ENCODE measurements at places on chromosomes 1 and 21.

DNA sequence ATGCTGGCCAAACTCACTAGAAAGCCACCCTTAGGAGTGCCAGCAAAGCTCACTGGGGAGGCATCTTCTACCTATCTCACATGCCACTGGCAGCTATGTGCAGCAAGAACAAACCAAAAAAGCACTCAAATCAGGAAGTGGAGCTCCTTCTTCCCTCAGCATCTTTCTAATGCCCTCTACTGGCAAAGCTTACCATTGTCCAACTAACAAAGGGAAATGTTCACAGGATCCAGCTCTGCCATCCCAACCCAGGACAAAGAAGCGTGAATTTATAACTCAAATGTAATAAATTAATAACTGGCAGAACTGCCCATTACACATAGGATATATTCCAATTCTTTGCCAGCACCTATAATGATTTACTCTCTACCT is 38.9 kb downstream of the LEPR start:
- no peak for DNase-seq

DNA sequence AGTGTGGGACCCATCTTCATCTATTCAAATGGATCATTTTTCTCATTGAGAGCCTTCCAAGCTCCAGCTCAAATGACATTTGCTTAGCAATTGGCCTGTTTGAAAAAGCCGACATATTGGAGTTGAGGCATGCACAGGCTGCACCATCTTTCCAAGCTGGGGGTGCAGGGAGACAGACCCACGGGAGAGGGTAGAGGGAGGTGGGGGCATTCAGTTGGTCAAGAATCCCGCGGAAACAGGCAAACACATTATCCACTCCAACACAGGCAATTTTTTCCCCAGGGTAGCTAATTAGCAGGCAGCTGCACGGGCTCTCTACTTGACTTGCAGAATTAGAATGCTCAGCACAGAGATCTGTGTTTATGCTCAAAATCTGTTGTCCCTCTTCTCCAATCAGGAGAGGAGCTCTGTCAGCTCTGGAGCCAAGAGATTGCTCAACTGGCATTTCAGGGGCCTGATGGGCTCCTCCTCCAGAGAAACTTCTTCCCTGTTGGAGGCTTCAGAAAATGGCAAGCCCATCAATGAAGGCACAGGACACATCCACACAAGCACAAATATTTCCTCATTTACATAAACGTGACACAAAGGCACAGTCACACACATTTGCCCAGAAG is 267.8 kb downstream of the FOXD2 start:
- DNase-seq, result no peak

GRCh38 chr1:198072177-198072576 is 84.6 kb upstream of the NEK7 start:
- DNase-seq, result no peak

DNA sequence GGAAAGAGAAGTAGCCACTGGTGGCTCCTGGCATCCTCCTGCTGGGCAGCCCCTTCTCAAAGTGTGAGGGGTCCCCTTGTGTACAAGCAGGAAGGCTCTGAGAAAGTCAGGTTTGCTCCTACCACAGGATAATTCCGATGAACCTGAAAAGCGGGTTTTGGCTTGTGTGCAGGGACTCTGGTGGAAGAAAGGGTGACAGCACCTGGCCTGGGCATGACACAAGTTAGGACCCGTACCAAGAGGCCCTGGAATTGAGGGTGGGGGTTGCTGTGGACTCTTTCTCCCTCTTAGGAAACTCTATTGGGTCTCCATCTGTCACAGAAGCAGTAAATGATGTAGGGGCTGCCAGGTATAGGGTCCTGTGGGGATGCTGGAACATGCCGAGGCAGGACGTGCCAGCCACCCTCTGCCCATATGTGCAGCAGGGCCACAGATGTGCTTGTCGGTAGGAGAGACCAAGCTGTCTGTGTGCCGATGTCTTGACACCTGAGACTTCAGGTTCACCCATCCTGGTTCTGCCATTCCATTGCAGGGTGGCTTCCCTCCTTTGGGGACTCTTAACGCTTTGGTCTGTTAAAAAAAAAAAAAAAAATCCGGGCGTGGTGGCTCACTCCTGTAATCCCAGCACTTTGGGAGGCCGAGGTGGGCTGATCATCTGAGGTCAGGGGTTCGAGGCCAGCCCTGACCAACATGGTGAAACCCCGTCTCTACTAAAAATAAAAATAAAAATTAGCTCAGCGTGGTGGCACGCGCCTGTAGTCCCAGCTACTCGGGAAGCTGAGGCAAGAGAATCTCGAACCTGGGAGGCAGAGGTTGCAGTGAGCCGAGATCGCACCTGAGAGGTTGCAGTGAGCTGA is 9.8 kb downstream of the C1orf35 start:
- peak; percentile 21 for DNase-seq

- no peak for DNase-seq
Observed at GRCh38 chr1:175252561-175252960, 60.0 kb upstream of the KIAA0040 start.

GRCh38 chr1:64033667-64034220 is 169.7 kb upstream of the UBE2U start:
- no peak for DNase-seq

- DNase-seq, result no peak
Observed at GRCh38 chr1:50808296-50808695, 151.8 kb downstream of the FAF1 start.

- no peak for DNase-seq
Observed at GRCh38 chr1:59625384-59625783, 189.4 kb upstream of the HOOK1 start.

DNA sequence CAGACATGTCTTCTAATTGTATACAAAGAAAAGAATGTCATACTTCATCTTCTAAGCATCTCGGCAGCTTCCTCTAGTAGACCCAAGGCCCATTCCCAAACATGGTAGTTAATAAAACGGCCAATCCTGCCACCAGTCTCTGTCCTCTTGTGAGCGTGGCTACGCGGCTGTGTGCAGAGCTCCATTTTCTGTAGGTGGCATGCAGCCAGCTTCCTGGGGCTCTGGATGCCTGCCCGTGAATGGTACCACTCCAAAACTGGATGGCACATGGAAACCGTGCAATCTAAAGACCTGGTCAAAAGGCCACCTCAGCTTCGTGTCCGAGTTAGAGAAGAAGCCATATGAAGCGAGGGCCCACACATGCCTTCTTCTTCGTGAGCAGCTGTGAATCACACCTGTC is 110.7 kb downstream of the SIPA1L2 start:
- DNase-seq, result no peak

DNA sequence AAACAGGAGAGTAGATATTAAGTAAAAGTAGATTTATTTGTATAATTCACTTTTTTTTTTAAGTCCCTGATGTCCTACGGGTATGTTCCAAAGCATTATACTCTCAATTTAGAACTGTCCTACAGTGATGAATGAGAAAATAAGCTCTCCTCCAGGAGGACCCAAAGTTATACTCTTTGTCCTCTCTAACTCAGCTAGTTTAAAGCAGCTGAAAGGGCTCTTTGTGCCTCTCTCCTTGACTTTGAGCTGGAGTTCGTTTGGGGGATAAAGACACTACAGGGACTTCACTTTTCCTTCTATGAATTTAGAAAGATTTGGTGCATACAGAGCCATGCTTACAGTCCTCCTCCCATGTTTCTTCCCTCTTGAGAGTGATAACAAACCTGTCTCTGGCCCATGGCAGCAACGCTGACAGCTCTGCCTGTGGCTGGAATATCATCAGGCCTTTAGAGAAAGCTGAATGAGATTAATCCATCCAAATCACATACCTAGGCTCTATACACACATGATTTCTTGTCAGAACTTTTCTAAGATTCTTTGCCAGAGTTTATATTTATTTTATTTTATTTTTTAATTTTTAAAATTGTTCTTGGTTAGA is 134.3 kb downstream of the PIK3R3 start:
- DNase-seq, result no peak

- no peak for DNase-seq
Observed at GRCh38 chr1:17799642-17800041, 44.5 kb downstream of the ACTL8 start.

GRCh38 chr1:100989306-100990077 is 36.1 kb downstream of the DPH5 start:
- DNase-seq, result no peak

DNA sequence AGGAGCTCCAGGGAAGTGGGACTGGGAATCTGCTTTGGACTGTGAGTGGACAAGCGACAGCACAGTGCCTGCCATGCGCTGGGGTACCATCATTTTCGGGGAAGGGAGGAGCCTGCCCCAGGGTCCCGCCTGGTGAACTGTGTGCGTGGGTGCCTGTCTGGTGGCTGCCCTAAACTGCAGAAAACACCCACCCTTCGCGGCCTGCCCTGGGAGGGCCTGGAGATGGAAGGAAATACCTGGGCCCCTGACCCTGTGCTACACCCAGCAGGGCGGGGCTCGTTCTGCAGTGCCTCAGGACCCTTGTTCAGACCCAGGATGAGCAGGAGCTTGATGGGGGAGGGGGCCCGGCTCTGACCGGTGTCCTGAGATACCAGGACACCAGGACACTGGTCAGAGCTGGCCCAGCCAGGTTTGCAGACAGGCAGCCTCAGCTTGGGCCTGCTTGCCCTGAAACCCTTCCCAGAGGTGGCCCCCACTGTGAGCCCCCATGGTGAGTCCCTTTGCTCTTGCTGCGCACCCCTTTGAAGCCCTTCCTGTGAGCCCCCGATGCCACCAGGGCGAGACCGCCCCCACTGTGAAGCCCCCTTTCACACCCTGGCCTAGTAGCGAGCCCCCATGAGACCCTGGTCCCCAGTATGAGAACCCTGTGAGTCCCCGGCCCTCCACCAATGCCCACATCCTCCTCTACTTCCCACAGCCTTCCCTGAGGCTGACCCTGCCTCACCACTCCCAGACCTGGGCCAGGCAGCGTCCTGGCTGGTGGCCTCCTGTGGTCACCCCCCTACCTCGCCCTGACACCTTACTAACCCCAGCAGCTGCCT is 2.6 kb downstream of the GJC2 start:
- DNase-seq, result no peak

GRCh38 chr1:2288816-2289536 is 60.9 kb downstream of the SKI start:
- no peak for DNase-seq

DNA sequence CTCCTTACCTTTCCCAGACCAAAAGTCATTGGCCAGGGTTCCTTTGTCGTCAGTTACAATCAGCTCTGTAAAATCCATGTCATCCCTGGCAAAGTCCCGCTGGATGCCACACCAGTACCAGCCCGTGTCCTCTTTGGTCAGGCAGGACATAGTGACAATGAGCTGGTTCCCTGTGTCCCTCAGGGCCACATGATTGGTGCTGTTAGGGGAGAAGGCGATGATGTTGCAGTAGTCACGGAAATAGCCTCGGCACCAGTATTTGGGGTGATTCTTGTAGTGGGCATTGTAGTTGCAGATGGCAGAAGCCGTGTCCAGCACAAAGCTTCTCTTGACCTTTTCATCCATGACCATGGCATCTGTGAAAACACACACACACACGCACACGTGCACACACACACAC is 14.8 kb downstream of the ADORA3 start:
- DNase-seq, result no peak

DNA sequence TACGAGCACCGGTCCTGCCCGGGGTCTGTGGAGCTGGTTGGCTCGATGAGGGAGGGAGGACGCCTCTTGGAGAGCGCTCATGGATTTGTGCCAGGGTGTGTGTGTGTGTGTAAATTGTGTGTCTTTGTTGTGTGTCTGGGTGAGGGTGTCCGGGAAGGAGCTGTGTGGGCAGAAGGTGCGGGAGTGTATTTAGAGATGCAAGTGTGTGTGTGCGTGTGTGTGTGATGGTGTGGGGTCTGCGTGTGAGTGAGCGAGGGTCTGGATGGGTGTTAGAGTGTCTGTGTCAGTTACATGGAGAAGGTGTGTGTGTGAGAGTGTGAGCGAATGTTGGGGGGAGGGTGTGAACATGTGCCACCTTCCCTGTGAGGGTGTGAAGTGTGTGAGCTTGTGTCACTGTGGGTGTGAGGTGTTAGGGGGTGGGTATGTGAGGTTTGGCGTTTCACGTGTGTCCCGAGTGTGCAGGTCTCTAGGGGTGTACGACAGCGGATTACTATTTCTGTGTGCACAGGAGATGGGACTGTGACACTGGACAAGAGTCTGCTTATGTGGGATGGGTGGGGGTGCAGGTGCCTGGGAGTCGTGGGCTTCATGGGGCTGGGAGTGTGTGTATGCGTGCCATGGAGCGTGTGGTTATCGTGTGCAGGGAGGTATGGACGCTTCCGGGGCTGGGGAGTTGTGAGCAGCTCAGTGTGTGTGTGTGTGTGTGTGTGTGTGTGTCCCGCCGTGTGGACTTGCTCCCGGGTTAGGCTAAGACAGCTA is 880 bp downstream of the IGSF21 start:
- no peak for DNase-seq

DNA sequence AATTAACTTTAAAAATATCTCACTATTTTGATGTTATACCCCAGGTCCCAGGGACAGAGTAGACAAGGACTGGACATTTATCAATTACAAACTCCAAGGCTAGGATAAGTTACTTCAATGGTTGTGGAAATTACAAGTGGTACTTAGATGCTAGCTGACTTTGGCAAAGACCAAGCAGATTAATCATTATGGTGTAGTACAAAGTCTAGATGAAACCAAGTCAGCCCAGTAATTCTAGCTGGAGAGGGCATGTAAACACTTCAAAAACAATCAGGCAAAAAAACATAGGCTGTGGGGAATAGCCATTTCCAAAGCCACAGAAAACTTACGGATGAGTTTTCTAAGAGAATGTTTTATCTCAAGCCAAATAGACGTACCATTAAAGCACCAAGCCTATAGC is 124.5 kb downstream of the TSEN15 start:
- DNase-seq, result no peak

DNA sequence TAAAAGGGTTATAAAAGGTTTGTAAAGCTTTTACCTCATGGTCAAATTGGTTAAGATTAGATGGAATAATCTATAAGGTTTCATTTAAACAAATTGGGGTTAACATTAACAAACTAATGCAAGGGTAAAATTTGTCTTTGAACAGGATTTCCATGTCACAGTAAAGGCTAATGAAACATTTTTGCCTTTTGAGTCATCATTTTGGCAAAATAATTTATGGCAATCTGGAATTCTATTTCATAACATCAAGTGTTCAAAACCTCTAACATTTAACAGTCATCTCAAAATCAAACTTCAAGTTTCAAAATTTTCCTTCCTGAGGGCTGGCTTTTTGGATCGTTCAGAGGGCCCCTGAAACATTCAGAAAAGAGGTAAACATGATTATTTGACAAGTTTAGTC is 6.6 kb upstream of the CD46 start:
- no peak for DNase-seq

GRCh38 chr1:12173631-12174121 is 6.9 kb downstream of the TNFRSF1B start:
- DNase-seq, result no peak

Data from D721Med (cell line).